ENCODE measurements at places on chromosomes 12 and 14.
A peak's percentile ranks its signal among the peaks of the same experiment; 100 is the strongest.

- no peak for DNase-seq
Measured at GRCh38 chr14:101066826-101067510, 163.4 kb upstream of the RTL1 start.

GRCh38 chr12:54217774-54218241 lies 29.0 kb upstream of the SMUG1 start:
- DNase-seq, result peak; percentile 36

DNA sequence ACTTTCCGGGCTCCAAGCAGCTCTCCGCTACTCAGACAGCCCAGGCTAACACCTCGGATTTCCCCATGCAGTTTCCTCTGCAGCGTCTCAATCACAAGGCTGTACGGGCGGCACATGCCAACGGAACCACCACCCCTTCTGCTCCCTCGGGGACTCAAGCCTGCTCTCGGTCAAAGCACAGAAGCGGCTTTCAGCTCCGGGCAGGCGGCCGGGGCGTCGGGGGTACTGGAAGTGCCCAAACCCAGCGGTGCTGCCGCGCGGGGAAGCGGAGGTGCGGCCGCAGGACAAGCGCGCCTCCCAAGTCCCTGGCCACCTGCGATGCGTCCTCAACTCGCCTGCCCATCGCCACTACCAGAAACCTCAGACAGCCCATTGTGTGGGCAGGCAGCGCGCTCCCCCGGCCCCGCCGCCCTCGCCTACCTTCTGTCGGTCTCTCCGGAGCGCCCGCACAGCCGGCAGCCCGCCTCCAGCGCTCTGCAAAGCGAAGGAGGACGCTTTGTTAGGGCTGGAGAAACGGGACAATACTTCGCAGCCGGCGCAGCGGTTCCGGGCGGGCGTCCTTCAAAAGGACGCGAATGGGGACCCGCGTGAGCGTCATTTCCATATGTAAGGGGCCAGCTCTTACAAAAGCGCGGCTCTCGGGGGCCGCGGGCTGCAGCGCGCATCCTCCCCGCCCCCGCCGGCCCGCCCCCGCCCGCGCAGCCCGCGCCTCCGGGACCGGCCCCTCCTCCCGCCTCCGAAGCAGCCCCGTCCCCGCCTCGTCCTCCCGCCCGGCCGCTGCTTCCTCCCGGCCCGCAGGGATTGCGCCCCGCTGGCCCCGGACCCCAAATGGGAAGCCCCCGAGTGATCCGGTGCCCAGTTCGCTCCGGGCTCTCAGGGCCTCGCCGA lies 674 bp downstream of the NIN start:
- DNase-seq, result peak; percentile 79

GRCh38 chr12:72368719-72369422 lies 96.7 kb downstream of the TRHDE start:
- no peak for DNase-seq

GRCh38 chr12:82780517-82780916 lies 93.8 kb downstream of the TMTC2 start:
- no peak for DNase-seq
